ENCODE measurements at places on chromosomes 5 and 9.
A peak's percentile ranks its signal among the peaks of the same experiment; 100 is the strongest.

DNA sequence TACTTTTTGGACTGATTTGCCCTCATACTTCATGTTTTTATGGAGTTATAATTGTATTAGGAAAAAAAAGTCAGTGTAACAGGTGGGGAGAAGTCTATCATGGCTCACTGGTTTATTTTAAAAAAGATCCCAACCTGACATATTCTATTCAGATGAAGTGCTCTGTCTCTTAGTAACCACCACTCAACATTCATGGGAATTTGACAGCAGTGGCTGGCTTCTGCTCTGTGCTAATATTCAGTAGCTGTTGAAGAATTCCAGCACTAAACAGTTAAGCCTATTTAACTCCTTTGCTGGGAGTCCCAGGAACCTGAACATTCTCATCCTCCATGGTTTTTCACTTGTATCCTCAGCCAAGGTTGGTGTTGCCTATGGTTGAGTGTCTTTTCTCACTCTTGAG lies 23.1 kb downstream of the CMYA5 start:
- peak; percentile 35 for DNase-seq

GRCh38 chr5:109328626-109329025 lies 81.1 kb downstream of the PJA2 start:
- no peak for DNase-seq

- DNase-seq, result no peak
Observed at GRCh38 chr5:83877911-83878706, 157.5 kb upstream of the HAPLN1 start.

DNA sequence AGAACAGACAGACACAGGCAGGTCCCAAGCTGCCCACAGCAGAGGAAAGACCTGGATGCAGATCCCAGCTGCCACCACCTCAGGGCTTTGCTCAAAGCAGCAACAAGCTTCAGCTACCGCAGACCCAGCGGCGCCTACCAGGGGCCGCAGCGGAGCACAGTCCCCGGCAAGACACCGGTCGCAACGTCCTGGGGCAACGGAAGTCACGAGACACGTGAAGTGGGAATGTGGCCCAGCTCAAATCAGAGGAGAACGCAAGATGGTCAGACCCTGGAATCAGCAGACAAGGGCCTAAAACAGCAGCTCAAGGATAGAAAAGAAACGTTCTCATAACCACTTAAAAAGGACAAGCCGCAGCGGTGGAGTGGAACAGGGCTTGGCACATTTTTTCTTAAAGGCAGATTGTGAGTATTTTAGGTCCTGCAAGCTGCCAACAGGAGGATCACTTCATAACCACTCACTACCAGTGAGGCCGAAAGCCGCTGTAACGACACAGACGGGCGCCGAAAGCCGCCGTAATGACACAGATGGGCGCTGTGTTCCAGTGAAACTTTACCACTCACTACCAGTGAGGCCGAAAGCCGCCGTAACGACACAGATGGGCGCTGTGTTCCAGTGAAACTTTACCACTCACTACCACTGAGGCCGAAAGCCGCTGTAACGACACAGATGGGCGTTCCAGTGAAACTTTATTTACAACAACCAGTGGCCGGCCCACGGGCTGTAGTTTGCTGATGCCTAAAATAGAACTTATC lies 21.7 kb downstream of the SLC9A3 start:
- no peak for DNase-seq

- DNase-seq, result no peak
Observed at GRCh38 chr5:169299191-169299662, 1.7 kb downstream of the SLIT3 start.

- no peak for DNase-seq
Observed at GRCh38 chr9:123453076-123453667, 97.2 kb downstream of the CRB2 start.

GRCh38 chr5:17801595-17801994 lies 167.3 kb downstream of the TAF11L14 start:
- DNase-seq, result no peak

DNA sequence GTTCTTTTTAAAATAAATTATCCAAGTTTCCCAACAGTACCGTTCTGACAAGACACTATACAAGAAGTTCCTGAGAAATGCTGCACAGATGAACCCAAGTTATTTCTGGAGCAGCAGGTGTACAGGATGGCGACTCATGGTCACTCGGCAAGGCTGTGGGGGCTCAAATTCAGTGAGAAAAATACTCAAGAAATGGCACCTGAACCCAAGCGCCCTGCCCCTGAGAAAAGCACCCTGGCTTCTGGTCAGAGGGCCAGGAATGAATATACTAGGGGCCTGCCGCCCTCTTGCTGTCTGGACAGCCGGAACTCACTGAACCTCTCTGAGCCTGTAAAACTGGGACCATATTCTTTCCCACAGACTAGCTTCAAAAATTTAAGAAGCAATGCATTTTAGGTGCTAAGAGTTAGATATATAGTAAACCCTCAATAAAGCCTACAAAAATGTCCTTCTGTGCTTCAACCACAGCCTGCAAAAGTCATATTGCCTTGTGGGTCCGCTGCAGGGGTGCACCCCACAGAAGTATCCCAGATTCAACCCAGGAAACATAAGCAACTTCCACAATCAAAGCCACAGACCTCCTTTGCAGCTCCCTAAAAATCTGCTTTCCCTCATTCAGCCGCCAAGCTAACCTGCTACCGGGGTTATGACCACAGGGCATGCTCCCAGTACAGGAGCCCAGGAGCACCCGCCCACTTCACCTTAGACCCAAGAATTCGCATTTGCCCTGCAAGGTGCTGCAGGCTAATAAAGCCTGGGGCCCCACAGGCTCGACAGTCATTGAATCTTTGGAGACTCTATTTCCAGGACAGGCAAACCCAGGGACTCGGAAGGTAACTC lies 1.4 kb downstream of the RAPGEF1 start:
- DNase-seq, result no peak

- DNase-seq, result no peak
Observed at GRCh38 chr5:131947445-131947844, 2.0 kb upstream of the MEIKIN start.

DNA sequence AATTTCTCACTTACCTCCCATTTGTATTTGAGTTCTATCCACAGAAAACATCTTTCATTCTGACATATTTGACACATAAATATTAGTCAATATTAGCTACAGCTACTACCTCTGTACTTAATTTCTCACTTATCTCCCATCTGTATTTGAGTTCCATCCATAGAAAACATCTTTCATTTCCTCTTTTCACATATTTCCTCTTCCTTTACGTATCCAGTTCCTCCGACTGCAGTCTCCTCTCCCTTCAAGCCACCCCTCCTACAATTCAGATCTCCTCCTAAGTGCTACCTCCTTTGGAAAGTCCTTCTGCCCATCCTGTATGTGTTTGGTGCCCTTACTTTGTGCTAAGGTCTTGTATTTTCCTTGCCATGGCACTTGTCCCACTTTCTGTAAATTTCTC lies 1.6 kb downstream of the SREK1IP1 start:
- no peak for DNase-seq

DNA sequence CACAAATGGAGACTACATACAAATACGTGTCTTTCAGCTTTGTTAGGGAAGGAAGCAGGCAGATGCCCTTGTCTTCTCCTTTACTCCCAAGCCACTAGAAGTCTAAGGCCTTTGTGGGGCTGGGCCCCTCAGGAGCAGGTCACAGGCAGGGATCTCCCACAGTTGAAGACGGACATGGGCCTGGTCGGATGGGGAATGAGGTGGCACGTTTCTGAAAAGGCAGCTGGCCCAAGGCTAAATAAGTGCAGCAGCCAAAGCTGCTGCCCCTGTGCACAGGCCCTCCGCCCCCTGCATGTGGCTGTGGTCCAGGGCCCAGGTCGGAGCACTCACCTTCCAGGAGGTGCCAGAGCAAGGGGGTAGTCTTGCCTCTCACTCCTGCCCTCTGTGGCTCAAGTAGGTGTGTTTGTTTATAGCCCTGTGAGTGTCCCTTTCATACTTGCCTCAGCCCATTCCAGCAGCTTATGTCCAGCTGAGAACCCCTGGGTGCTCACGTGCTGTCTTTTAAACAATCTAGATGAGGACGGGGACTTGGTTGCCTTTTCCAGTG lies 1.8 kb downstream of the SQSTM1 start:
- no peak for DNase-seq

GRCh38 chr9:107547303-107547702 lies 57.7 kb upstream of the KLF4 start:
- no peak for DNase-seq

DNA sequence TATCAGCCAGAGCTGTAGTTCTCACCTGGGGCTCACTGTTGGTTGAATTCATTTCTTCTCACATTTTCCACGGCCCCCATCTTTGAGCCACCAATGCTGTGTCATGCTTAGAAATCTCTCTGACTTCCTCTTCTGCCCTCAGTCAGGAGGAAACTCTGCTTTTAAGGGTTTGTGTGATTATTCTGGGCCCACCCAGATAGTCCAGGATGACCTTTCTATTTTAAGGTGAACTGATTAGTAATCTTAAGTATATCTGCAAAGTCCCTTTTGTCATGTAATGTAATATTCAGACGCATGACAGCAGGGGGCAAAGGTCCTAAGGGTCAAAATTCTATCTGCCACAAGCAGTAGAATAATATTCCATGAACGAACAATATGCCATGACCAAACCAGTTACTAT lies 88.4 kb downstream of the AK8 start:
- DNase-seq, result no peak

- DNase-seq, result no peak
Observed at GRCh38 chr9:97484134-97484533, 17.3 kb upstream of the TMOD1 start.

GRCh38 chr9:34603610-34604231 lies 8.2 kb downstream of the RPP25L start:
- DNase-seq, result peak; percentile 25

GRCh38 chr9:91995000-91995655 lies 45.1 kb upstream of the ROR2 start:
- DNase-seq, result no peak

DNA sequence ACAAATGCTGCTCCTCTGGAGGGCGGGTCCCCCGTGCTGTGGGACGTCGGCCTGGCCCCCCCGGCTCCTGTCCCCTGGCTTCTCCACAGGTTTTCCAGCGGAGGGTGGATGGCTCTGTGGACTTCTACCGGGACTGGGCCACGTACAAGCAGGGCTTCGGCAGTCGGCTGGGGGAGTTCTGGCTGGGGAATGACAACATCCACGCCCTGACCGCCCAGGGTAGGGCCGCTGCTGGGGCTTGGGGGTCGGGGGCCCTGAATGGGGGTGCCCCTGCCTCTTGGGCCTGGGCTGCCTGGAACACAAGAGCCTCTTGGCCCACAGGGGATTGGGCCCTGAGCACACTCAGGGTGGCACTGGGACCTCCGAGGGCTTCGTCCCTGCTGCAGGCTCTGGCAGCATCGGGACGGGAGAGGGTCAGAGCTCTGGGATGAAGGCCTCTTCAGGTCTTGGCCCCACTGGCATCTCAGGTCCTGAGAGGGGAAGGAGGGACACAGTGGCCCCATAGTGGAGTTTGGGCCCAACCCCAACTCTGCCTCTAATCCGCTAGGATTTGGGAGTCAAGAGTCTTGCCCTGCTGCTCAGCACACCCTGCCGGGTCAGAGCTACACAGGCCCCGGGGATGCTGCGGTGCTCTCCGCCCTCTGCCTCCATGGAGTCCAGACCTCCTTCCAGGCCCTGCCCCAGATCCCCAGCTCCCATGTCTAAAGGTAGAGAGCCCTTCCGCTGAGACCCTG lies 5.2 kb downstream of the FCN2 start:
- no peak for DNase-seq

Measured in SJSA1 (cell line).